ENCODE measurements at places on chromosomes 6 and 20.
A peak's percentile ranks its signal among the peaks of the same experiment; 100 is the strongest.

GRCh38 chr6:4185846-4186245, 50.5 kb upstream of the ECI2 start:
- DNase-seq: no peak

- DNase-seq: no peak
Observed at GRCh38 chr20:49356676-49357075, 78.8 kb upstream of the ZNFX1 start.

DNA sequence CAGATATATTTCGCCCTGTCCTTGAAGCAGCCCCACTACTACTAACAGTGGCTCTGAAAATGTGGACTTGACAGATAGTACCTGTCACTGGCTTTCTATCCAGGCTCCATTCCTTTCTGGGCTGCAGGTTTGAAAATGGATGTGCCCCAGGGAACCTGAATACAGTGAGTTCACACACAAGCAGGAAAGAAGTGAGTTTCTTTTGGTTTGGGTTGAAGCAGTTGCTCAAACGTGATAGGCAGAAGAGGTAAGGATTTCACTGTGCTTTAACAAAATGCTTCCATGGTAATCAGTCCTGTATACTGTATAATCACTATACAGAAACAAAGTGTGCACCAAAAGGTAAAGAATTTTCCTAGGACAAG, 382.9 kb downstream of the PRKN start:
- DNase-seq: no peak

DNA sequence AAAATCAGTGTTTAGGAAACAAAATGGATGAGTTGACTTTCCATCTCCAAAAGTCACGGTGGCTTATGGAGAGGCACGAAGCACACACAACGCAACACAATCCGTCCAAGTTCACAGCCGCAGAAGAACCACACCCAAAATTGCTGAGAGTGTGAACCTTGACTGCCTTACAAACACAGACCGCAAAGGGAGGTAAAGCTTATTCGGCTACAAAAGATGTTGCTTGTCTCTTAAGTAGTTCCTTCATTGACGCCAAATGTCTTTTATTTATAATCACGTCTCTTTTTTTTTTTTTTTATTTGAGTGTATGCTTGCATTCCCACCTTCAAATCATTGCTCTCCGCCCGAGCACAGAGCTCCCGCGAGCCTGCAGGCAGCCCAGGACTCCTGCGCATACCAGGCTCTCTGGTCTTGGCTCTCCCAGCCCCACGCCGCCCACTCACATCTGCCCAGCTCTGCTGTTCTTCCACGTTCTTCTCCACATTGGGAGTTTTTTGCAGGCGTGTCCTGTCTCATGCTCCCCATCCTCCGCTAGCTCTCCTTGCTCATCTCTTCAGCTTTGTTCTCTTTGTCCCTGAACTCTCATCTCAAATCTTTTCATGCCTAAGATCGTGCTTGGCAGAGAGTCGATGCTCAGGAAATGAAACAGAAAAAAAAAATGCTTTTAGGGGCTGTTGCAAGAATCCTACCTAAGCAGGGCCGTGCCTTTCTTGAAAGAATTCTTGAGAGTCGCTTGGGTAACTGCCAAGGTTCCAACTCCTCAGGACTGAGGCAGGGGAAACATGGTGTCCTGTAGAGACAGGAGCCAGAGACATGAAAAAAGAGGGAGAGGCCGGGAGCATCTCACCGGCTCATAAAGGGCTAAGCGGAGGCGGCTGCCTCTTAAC, 25.8 kb downstream of the LY86 start:
- no peak for DNase-seq

GRCh38 chr6:121993362-121993761, 406.1 kb upstream of the HSF2 start:
- no peak for DNase-seq

DNA sequence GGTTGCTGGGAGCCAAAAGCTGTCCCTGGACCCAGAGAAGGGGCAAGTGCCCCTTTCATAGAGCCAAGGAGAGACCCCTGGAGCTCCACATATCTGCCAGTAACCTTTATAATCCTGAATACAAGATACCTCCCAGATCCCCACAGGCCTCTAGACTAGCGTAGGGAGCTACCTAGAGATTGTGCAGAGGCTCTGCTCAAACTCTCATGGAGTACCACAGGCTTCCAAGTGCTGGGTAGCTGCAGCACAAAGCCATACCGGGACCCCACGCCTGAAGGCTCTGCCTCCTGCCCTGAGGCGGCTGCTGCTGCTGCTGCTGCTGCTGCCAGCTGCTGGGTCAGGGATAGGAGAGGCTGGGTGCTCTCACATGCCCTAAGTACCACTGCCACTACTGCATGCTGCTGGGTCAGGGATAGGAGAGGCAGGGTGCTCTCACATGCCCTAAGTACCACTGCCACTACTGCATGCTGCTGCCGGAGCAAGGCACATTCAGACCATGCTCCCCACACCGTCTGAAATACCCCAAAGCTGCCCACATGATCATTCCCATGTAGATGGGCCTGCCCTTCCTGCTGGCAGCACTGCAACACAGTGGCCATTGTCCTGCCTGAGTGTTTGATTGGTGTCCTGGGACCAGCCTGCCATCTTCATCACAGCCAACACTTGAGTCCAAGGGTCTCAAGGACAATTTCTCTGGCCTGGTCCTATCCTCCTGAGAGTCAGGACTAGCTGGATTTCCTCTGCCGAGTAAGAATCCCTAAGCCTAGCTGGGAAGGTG, 1434.3 kb upstream of the ADGRB3 start:
- DNase-seq: no peak

DNA sequence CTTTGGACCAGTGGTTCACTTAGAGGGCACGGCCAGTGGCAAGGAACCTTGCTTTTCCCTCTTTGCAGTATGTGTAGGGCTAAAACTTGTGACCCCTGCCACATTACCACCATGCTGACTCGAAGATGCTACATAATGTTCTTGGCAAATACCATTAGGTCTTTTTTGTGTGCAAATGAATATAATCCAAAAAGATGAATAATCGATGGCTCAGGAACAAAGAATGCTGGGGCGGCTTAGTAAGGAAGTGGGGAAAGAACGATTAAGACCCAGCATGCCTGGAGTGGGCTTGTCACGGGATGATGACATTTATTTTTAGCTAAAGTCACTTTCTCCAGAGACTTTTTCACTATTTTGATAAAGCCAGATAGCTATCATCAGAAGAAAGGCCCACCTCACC, 23.1 kb downstream of the CMTR1 start:
- no peak for DNase-seq

GRCh38 chr6:68697394-68697793, 62.3 kb downstream of the ADGRB3 start:
- DNase-seq: no peak

DNA sequence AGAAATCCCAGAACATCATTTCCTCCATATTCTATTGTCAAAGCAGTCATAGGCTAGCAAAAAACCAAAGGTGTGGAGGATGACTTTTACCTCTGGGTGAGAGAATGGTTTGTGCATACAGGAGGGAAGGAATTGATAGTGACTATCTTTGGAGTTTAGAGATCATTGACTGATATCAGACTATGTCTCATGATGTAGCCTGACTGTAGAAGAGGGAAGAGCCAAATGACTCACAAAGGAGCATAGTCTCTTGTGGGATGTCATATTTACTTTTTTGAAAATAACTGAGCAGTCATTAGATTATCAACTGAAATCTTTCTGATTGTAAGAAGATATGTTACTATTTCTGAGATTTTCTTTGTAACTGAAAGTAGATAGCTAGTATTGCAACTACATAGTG, 158.5 kb downstream of the FLRT3 start:
- no peak for DNase-seq

GRCh38 chr6:56660381-56660730, 17.7 kb upstream of the DST start:
- DNase-seq: no peak

GRCh38 chr6:12075067-12075563, 63.0 kb downstream of the HIVEP1 start:
- DNase-seq: no peak

DNA sequence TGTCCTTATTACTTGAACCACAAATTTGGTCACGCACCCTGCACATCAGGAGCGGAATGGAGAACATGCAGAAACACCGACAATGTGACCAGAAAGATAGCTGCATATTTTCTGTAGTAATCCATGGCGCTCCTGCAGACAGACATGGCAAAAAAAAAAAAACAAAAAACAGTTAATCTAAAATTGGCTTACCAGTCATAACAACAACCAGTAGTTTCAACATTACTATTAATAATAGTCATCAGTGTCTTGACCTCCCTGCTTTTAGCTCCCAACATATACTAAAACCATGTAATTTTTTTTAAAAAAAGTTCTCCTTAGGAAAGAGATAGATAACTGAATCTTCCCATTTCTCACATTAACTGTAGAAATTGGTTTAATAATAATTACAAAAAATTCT, 6.8 kb downstream of the CGA start:
- no peak for DNase-seq

- DNase-seq: peak; percentile 84
Observed at GRCh38 chr6:169959136-169960002, 207.9 kb downstream of the ERMARD start.

- DNase-seq: no peak
Observed at GRCh38 chr6:150346346-150346745, 22.5 kb upstream of the IYD start.

- peak; percentile 22 for DNase-seq
Observed at GRCh38 chr20:21396599-21397340, 556 bp downstream of the NKX2-4 start.

- no peak for DNase-seq
Observed at GRCh38 chr6:626236-626635, 30.7 kb downstream of the HUS1B start.

- no peak for DNase-seq
Observed at GRCh38 chr20:36344517-36345132, 38.5 kb downstream of the DLGAP4 start.

DNA sequence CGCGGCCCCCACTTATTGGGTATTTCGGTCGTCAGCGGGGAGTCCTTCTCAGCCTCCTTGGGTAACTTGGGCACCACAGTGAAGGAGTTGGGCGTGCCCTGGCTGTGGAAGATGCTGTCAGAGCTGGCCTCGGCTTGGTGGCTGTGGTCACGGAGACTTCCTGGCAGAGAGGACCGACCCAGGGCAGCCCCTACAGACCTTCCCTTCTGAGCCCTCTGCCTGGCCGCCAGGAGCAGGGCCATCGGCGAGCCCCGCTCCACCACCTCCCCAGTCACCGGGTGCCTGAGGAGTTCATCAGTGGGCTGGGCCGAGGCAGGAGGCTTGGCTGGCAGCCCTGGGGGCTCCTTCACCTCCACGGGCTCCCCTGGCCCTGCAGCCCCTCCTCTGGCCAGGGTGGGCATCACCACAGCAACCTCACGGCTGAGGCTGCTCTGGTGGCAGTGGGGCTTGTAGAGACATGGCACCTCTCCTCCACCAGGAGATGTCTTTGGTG, 37.2 kb downstream of the C6orf132 start:
- DNase-seq: no peak

DNA sequence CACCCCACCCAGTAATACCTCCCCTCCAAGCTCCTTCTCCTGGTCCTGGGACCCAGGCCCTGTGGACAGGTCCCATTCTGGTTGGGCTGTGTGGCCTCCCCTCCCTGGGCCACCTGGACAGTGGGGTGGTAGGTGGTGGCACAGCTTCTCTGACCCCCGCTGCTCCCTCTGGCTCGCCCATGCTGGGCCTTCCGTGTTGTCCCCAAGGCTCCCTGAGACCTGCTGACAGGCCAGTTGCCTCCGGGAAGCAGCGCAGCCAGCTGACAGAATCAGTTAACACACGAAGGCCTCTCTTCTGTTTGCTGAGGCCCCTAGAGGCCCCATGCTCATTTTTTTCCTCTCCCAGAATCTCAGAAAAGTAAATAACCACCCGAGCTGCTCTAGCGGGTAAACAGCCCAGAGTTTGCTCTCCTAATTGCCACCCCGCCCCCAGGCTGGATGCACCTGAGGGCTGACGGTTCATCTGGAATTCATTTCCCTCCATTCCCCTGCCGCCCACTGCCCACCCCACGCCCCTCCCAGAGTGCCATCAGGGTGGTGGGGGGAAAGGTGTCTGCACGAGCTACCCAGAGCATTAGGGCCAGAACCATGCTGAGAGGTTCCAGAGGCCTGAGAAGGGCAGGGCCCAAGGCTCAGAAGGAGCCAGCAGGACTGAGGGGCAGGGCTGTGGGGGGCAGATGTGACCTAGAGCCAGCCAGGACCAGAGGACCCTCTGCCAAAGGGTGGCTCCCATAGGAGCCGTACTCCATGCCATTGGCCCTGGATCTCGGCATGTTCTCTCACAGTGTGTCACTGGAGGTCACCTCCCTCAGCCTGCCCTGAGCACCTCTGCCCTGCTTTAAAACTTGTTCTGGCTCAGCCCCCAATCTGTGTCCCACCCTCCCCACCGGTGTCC, 157.5 kb downstream of the GRM4 start:
- no peak for DNase-seq

GRCh38 chr20:137668-138490, 4.5 kb upstream of the DEFB126 start:
- DNase-seq: no peak

DNA sequence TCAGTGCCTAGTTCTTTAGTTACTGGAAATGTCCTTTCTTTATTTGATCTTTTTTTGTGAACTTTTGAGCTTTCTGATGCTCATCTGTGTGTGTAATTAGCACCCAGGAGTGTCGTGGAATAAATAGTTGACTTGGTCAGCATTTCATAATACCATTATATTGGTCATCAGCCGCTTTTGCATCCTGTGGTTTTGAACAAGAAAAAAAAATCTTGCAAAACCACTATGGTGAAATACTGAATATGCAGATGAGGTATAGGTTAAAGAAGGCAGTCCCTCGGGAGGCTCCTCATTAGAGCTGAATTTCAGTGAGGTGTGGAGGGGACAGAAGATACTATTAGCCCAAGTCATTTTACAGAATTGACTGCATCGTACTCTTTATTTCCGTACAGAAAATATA, 90.1 kb downstream of the FOXO3 start:
- no peak for DNase-seq

- DNase-seq: no peak
Observed at GRCh38 chr6:1215023-1215422, 96.9 kb upstream of the FOXQ1 start.

- DNase-seq: no peak
Observed at GRCh38 chr6:105849746-105850145, 236.4 kb upstream of the PRDM1 start.

GRCh38 chr20:54037525-54037924, 32.9 kb downstream of the BCAS1 start:
- no peak for DNase-seq

Data from CD8-positive, alpha-beta memory T cell (primary cell).